SJCRH30 (cell line): ENCODE measurements at places on chromosomes 4 and X. TPM values are rescaled to one million over a fixed set of nuclear protein-coding genes. Genes with fewer than 3 reads are reported as not detected.

Gene SH2D1A
- total RNA-seq, result not detected in 2 replicates

Gene GLOD5
- not detected in 2 replicates for total RNA-seq

Gene GUCY1B1
- total RNA-seq, result 3.1 and 3.2 TPM in 2 replicates

Gene SSX3
- not detected in 2 replicates for total RNA-seq

Gene CSAG1
- 0.41 and 0.63 TPM in 2 replicates for total RNA-seq

Gene PARM1
- total RNA-seq, result 119 and 128 TPM in 2 replicates

Gene CDKL2
- total RNA-seq, result 0.04 TPM in 1 of 2 replicates, not detected in the other

Gene ZCCHC18
- total RNA-seq, result 1.1 and 1.2 TPM in 2 replicates

Gene POU3F4
- not detected in 2 replicates for total RNA-seq

Gene FRMD7
- not detected in 2 replicates for total RNA-seq

Gene ZDHHC15
- 0.53 and 0.67 TPM in 2 replicates for total RNA-seq

Gene SLC26A1
- total RNA-seq, result not detected in 2 replicates

Gene ZNF157
- total RNA-seq, result not detected in 2 replicates

Gene ATP2B3
- total RNA-seq, result 0.05 and 0.06 TPM in 2 replicates

Gene DGAT2L6
- total RNA-seq, result not detected in 2 replicates

Gene CCNI
- 342 and 371 TPM in 2 replicates for total RNA-seq

Gene CYSLTR1
- total RNA-seq, result 0.13 and 0.36 TPM in 2 replicates

Gene STOX2
- 5.6 TPM in 2 replicates for total RNA-seq

Gene UGT2B10
- not detected in 2 replicates for total RNA-seq

Gene XPNPEP2
- total RNA-seq, result 0.14 and 0.25 TPM in 2 replicates

Gene PRKG2
- not detected in 2 replicates for total RNA-seq

Gene WDR19
- 15.9 and 21.1 TPM in 2 replicates for total RNA-seq

Gene SPANXC
- total RNA-seq, result not detected in 2 replicates

Gene ARMCX4
- 4.2 and 4.5 TPM in 2 replicates for total RNA-seq

Gene MAGEA8
- not detected in 2 replicates for total RNA-seq

Gene RS1
- total RNA-seq, result not detected in 2 replicates

Gene CSN3
- not detected in 2 replicates for total RNA-seq

Gene TCP11X2
- not detected in 2 replicates for total RNA-seq

Gene MGAT4D
- total RNA-seq, result not detected in 2 replicates

Gene COL4A5
- total RNA-seq, result 6.4 and 9.5 TPM in 2 replicates

Gene AMBN
- 0.10 TPM in 1 of 2 replicates, not detected in the other for total RNA-seq
